Esophagus mucosa (tissue), 1 donor: ENCODE measurements at places on chromosomes 2 and 18. TPM values are rescaled to one million over a fixed set of nuclear protein-coding genes. Genes with fewer than 3 reads are reported as not detected.

- ATAC-seq, result peak; percentile 31
Observed at GRCh38 chr2:160970052-160970965, 189.9 kb upstream of the TANK start.

Gene DLX1
- total RNA-seq, result not detected

Gene VSNL1
- 65.6 TPM for total RNA-seq

GRCh38 chr18:10477121-10477862, 22.9 kb downstream of the APCDD1 start:
- ATAC-seq, result no peak

DNA sequence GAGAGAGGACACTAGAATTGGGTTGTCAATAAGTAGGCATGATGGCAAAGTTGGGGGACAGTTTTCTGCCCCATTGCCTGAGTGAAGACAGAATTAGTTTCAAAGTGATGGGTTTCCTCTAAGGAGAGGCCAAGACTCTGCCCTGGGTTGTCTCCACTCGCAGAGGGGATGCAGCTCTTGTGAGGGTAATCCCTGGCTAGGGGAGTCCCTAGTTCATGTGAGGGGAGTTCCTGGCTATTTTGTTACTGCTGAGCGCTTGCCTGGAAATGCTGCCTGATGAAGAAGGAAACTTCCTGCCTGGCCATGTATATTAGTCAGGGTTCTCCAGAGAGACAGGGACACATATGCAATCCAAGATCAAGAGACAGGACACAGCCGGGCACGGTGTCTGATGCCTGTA, 501.5 kb downstream of the BCL11A start:
- no peak for ATAC-seq

Gene NOL4
- total RNA-seq, result not detected

Gene RFX8
- total RNA-seq, result not detected

GRCh38 chr18:8818982-8819381, 113.6 kb downstream of the MTCL1 start:
- ATAC-seq, result no peak

DNA sequence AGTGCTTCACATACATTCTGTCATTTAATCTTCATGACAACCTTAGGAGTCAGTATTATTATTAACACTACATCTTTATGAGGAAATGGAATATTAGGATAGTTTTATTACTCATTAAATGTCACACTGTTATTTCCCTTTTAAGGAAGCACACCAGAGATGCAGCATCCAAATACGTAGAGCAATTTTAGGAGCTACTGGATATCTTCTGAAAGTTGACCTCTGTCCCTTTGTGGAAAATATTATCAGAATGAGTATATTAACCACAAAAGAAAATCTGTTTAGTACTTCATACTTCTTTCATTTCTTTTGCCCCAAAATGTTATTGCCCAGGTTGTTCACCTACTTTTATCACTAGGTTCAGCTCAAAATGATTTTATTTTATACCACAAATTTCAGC, 72.9 kb upstream of the APCDD1 start:
- ATAC-seq, result no peak

DNA sequence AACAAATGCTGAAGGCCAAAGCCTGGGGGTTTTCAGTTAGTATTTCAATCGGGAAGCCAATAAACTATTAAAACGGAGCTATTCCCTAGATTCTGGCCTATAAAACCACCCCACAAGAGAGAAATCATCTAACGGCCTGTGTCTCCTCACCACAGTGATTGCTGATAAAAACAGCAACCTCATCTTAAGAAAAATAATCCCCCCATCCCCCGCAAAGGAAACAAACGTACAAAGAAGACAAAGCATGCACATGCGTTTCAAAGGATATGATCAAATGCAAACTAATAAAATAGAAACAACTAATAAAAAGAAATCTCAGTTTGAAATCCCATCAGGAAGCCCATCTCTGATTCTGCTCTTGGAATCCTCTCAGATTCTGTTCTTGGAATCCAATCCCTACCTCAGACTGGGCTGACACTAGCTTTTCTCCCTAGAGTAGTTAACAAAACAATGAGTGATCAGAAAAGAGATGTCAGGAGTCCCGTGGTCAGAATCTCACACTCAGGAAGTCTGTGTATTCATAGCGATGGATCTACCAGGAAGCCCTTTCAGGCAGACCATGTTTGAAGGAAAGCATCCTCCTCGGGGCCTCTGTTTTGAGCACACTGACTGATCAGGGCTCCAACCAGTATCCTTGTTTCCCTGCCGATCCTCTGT, 150.7 kb downstream of the THADA start:
- ATAC-seq, result no peak

- ATAC-seq, result no peak
Observed at GRCh38 chr18:27704736-27705361, 472.1 kb downstream of the CDH2 start.

Gene TRIM43
- total RNA-seq, result not detected

Gene MATN3
- 0.56 TPM for total RNA-seq

DNA sequence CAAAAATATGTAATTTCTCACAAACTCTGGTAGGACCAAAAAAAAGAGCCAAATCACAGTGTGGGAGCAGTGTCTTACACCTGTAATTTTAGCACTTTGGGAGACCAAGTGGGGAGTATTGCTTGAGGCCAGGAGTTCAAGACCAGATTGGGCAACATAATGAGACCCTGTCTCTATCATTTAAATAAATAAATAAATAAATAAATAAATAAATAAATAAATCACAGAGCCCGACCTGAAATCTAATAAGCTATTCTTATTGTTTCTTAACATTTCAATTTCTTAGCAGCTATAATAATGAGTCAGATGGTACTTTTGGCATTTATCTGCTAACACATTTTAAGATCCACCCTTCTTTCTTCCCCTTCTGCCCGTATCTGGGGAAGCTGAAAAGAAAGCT, 1229.6 kb downstream of the SUCLG1 start:
- no peak for ATAC-seq

- ATAC-seq, result peak; percentile 18
Observed at GRCh38 chr2:84870306-84870705, 10.6 kb downstream of the TRABD2A start.

Gene DSC3
- total RNA-seq, result 319 TPM

Gene DLGAP1
- 0.28 TPM for total RNA-seq

DNA sequence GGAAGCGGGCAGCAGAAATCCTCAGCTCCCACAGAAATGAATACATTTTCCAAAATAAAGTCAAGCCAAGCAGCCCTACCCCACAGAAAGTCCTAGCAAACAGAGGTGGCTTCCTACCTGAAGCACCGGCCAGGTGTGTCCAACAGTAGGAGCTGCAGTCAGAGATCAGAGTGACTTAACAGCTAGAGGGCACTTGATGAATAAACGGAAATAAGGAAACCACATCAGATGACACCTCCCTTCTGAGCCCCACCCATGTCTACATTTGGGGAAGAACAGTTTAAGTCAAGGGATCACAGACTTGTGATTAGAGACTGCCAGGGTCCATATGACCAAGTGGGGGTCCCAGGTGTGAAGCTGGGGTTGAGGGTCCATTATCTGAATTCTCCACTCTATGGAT, at the start of gene CXCR1:
CXCR1 (minus strand) TSS at position 172 of the 400 bp plus-strand sequence. CDS start 1,751 bp downstream, outside the sequence.
- peak; percentile 79 for ATAC-seq

DNA sequence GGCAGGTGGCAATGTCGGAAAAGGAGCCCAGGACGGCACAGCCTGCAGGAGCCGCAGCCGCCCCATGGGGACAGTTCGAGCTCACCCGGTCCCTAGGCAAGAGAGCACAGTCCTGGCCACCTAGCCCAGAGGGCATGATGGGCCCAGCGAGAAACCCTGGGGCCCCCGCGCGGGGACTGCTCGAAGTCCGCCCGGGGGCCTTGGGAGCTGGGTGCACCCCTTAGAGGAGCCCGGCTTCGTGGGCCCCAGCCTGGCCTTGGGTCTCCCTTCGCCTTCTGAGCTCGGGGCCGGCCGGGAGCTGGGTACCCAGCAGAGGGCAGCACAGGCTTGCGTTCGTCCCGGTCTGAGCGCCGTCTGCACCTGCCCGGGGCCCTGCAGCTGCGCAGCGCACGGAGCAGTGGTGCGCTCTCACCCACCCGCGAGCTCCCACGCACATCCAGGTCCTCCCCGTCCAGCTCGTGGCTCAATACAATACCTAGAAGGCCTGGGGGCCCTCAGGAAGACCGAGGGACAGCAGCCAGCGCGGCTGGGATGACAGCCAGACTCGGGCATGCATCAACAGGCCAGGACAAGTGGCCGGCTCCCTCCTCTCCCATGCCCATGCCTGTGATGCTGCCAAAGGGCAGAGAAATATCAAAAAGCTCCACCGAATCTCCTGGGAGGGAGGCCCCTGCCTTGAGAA, 96.2 kb upstream of the ZNF532 start:
- peak; percentile 89 for ATAC-seq

DNA sequence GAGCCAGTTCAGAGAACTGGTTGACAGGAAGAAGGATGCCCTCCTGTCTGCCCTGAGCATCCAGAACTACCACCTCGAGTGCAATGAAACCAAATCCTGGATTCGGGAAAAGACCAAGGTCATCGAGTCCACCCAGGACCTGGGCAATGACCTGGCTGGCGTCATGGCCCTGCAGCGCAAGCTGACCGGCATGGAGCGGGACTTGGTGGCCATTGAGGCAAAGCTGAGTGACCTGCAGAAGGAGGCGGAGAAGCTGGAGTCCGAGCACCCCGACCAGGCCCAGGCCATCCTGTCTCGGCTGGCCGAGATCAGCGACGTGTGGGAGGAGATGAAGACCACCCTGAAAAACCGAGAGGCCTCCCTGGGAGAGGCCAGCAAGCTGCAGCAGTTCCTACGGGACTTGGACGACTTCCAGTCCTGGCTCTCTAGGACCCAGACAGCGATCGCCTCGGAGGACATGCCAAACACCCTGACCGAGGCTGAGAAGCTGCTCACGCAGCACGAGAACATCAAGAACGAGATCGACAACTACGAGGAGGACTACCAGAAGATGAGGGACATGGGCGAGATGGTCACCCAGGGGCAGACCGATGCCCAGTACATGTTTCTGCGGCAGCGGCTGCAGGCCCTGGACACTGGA, 92.5 kb upstream of the EML6 start:
- no peak for ATAC-seq

- ATAC-seq, result peak; percentile 73
Observed at GRCh38 chr2:89833116-89833779, 1141.8 kb downstream of the RPIA start.

Gene KCNG2
- total RNA-seq, result 0.20 TPM

DNA sequence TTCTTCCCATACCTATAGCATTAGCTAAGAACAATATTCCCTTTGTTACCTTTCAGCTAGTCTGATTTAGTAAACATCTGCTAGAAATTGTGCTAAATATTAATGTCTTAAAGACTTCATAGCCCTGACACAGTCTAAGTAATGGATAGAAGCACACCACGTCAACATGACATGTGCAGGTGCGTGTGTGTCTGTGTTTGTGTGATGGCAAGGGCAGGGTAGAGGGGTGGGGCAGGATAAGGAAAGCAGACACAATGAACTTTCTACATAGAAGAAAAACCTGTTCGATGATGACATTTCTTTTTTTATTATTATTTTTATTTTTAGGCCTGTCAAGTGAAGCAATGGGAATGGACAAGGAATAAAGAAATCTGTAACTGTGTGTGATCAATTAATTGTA, 223.3 kb downstream of the NOL4 start:
- ATAC-seq, result no peak

DNA sequence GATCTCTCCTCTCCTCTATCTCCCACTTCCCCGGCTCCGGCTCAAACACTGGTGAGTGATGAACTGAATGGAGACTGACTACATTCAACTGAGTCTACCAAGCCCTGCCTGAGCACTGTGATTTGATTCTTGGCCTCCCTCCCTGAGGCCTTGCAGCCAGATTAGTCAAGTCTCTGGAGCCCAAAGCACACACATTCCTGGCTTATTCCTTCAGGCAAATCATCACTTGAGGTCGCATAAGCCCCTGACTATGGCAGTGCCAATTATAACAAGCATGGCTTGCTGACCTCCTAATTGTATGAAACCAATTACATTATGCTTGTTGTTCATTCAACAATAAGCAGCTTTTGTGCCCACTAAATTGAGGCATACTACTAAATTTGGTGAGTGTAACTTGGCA, 34.6 kb downstream of the EFEMP1 start:
- no peak for ATAC-seq

Gene FOXI3
- total RNA-seq, result not detected

Gene MC5R
- 0.28 TPM for total RNA-seq

- ATAC-seq, result peak; percentile 69
Observed at GRCh38 chr2:57516698-57517340, 529.8 kb upstream of the VRK2 start.
